ENCODE measurements at places on chromosomes 2 and 18.

DNA sequence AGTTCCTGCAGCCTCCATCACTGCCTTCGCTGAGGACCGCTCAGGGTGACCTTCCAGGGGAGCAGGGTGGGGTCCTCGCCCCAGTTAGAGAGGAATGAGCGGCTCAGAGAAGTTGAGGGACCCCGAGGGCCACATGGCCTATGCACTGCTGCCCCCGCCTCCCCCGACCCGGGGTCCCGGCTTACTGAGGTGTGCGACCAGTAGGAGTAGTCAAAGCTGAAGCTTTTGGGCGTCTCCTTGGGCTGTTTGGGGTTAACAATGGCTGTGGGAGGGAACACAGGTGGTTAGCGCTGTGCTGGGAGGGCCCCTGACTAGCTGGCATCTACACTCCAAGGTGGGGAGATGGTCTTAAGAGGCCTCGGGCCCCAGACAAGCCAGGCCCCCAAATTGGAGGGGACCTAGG, 31.0 kb downstream of the KIF1A start:
- no peak for DNase-seq

DNA sequence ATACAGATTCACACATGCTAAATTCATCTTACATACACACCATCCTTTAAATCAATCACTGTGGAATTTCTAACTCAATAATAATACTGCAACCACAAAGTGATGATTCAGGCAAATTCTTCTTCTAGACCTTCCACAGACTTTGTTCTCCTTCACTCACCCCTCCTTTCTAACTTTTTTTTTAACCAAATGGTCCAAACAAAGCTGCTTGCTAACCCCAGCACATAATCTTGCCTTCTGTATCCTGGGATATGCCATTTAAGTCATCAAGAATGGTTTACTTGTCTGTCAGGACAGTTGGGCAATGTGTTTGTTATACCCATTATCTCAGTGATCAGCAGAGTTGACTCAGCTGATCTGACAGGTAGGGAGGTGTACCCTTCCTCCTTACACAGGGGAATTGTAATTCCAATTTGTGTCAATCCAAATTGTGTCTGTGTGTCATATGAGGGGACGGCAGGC, 10.0 kb downstream of the SLC40A1 start:
- no peak for DNase-seq

- no peak for DNase-seq
These were observed 93.5 kb downstream of the LPIN1 start for GRCh38 chr2:11839916-11840315.

- DNase-seq: no peak
These were observed 150.2 kb upstream of the NFATC1 start for GRCh38 chr18:79245517-79246001.

DNA sequence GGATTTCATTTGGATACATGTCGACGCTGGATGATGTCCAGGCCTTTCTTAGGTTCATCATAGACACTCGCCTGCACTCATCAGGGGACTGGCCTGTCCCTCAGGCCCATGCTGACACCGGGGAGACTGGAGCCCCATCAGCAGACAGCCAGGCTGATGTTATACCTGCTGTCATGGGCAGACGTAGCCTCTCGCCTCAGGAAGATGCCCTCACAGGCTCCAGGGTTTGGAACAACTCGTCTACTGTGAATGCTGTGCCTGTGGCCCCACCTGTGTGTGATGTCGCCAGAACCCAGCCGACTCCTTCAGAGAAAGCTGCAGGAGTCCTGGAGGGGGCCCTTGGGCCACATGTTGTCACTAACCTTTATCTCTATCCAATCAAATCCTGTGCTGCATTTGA, 28.3 kb downstream of the MOCOS start:
- no peak for DNase-seq

GRCh38 chr2:238891457-238892203, 43.7 kb downstream of the TWIST2 start:
- no peak for DNase-seq

- no peak for DNase-seq
These were observed 35.5 kb upstream of the KIDINS220 start for GRCh38 chr2:8872821-8873432.

- DNase-seq: no peak
These were observed 86.9 kb upstream of the LMAN1 start for GRCh38 chr18:59446012-59446411.

DNA sequence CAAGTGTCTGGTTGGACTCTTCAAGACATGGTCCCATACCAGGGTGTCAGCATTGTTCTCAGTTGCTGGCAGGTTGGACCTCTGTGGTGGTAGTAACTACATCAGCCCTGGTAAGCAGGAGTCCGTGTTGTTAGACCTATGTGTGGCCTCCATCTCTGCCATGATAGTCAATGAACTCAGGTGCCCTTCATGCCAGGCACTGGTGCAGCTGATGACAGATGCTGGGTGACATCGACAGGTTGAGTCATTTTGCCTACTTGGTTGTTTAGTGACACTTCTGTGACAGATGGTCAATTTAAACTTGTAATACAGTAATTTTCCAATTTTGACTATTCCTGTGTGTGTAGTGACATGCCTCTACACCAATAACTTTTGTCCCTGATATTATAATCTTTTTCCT, 189.7 kb downstream of the SP3 start:
- no peak for DNase-seq

- no peak for DNase-seq
These were observed 48.9 kb downstream of the BMPR2 start for GRCh38 chr2:202425036-202425435.

GRCh38 chr2:171310889-171311288, 122.9 kb downstream of the METTL8 start:
- no peak for DNase-seq

- DNase-seq: no peak
These were observed 38.0 kb downstream of the ACKR3 start for GRCh38 chr2:236607471-236608187.

DNA sequence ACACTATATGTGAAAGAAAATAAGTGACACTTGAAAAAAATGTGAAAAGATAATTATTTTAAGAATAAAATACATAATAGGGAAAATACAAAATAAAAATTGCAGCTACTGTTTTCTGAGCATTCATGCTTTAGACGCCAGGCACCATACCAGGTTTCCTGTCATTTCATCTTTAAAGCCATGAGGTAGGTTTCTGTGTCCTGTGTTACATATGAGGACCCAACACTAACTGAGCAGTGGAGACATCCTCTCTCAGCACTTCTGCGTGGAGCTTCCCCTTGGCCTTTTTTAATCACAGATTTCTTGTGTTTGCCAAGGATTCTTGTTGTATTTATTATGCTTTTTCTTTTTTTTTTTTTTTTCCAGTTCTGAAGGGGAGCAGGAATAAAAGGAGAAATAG, 117.3 kb downstream of the FAM117B start:
- DNase-seq: no peak

- DNase-seq: no peak
These were observed 210.7 kb downstream of the MTX2 start for GRCh38 chr2:176479961-176480360.

DNA sequence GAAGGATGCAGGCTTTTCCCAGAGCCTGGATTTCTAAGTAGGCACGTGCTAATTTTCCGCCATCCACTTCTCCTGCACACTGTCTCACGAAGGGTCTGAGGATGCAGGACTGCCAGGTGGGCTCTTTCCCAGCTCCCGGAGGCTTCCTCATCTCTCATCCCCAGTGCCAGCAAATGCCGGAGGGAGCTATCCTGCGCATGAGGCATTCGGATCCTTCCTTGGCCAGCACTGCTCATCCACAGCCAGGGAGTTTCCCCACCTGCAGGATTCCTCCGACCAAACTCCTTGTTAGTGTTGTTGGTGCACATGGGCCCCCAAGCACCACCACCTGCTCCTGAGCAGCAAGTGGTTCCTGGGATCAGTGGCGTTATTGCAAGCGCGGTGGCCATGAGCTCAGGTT, 5.0 kb downstream of the CNDP1 start:
- DNase-seq: no peak

GRCh38 chr2:55838653-55839052, 84.9 kb downstream of the EFEMP1 start:
- no peak for DNase-seq

DNA sequence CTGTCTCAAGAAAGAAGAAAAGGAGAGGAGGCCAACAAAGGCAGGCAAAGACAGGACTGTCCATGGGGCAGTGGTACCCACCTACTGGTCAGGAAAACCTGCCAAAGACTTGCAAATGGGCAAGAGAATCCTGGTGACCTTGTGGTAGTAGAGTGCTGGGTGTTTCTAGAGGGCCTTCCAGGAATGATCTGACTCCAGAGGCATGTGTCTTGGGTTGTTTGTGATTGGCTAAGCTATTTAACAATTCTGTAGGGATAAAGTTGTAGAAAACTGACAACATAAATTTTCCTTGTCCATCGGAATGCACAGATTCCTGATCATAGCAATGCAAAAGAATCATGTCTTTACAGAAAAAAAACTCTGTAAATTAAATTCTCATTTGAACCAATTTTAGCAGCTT, 68.5 kb upstream of the ZNF532 start:
- DNase-seq: no peak

GRCh38 chr2:110820128-110820527, 87.8 kb downstream of the ACOXL start:
- DNase-seq: no peak

GRCh38 chr2:144509001-144509878, 10.7 kb downstream of the ZEB2 start:
- no peak for DNase-seq

- DNase-seq: peak; percentile 46
These were observed 44.7 kb downstream of the GLI2 start for GRCh38 chr2:120780402-120780801.

GRCh38 chr2:236830926-236831325, 254.8 kb upstream of the COPS8 start:
- no peak for DNase-seq

- DNase-seq: no peak
These were observed 856.2 kb upstream of the NRXN1 start for GRCh38 chr2:51888120-51888519.

DNA sequence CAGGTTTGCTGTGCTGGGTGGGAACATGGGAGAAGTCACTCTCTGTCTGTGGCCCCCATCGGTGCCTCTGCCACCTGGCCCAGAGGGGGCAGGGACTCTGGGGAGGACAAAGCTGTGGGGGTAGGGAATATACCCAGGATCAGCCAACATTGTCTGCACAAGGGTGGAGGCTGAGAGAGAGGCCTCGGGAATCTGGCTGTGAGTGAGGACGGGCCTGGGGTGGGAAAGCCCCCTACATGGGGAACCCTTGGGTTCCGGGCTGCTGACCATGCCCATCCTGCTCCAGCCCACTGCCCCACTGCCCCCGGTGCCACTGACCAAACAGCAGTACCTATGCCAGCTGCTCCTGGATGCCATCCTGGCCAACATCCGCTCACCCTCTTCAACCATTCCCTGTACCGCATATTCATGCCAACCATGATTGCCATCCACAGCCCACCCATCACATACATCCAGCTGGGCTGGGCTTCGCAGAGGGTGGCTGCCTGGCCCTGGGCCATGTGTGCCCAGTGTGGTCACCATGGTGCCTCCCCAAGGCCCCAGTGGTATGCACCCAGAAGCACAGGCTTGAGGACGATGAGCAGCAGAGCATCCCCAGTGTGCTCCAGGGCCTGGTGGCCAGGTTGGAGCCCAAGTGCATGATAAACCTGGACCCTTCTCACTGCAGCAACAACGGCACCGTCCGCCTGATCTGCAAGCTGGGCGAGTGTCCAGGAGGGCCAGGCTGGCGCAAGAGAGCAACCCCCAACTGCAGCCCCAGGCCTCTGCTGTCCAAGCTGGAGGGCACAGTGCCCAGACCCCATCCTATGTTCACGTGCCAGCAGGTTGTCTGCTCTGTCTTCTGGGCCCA, 6.9 kb upstream of the POTEF start:
- DNase-seq: no peak

- no peak for DNase-seq
These were observed 517 bp downstream of the GCFC2 start for GRCh38 chr2:75710220-75710576.
